DMS153 (cell line): ENCODE measurements at places on chromosomes 4 and X.

GRCh38 chr4:76002176-76002575 lies 5.1 kb downstream of the CXCL9 start:
- no peak for DNase-seq

DNA sequence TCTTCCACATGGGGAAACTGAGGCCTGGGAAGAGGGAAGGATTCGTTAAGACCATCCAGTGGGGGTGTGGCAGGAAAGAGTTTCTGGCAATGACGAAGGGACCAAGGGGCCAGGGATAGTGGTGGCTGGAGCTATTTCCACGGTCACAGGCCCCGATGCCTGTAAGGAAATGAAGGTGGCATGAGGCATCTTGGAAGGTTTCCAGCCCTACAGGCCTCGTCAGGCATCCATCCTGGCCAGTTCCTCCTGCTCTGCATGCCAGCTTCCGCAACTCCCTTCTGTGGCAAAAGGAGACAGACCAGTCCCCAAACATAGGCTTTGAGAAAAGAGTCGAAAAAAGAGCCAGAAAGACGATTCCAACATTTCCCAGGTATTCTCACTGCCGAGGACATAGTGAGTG lies 9.2 kb upstream of the C4orf50 start:
- no peak for DNase-seq

DNA sequence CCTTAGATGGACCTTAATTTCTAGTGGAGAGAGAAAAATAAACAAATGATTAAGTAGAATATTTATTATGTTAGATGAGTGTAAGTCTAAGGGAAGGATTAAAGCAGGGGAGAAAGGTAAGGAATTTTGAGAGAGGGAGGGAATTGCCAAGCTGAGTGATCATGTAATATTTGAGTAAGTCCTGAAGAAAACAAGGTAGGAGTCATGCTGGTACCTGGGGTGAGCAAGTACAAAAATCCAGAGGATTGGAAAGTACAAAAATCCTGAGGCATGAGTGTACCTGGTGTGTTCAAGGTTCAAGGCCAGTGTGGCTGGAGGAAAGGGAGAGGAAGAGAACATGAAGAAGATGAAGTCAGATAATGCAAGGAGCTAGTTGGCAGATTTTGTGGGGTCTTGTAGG lies 87.2 kb upstream of the MYOZ2 start:
- no peak for DNase-seq

GRCh38 chrX:134898440-134898839 lies 92.4 kb upstream of the SMIM10 start:
- DNase-seq = no peak

- DNase-seq = no peak
Observed at GRCh38 chr4:186832906-186833305, 109.2 kb upstream of the FAT1 start.

DNA sequence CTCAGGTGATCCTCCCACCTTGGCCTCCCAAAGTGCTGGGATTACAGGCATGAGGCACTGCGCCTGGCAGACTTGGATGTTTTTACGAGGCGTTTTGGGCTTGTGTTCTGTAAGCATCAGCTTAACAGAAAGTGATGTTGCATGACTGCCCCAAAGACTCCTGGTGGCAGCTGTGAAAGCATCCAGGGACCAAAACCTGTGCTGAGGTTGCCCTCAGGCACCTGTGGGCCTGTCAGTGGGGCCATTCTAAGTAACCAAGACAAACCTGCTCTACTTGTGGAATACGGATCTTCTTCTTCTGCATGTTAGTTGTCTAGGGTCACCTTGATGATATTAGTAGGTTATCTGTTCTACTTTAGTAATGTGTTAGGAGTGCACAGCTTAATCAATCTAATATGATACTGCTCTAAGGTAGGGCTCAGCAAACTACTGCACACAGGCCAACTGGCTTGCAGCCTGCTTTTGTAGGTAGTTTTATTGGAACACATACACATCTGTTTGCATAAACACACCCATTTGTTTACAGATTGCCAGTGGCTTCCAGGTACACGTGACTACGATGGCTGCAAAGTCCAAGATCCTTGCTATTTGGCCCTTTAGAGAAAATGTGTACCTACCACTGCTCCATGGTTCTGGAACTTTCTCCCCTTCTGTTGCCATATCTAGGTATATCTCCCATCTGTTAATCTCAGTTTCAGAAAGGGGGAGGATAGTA lies 136.7 kb downstream of the GPR143 start:
- DNase-seq = no peak

GRCh38 chr4:184337907-184338306 lies 120.2 kb upstream of the ENPP6 start:
- no peak for DNase-seq

GRCh38 chr4:74109870-74110605 lies 11.0 kb upstream of the CXCL2 start:
- DNase-seq = no peak

DNA sequence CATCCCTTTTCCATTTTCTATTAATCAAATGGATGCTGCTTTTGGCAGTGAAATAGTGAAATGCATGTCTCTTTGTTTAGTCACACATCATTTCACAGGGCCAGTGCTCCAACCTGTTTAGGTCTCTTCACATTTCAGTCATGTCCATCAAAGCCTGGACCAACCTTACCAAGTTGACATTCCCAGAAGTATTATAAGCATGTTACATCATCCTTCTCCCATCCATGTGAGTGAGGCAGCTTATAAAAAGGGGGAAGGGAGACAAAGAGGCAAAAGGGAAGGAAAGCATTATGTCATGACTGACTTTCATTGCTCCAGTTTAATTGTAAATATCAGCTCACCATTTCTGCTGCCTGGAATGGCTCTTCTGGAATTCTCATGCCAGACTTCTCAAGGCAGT lies 94.4 kb downstream of the NWD2 start:
- peak; percentile 3 for DNase-seq

GRCh38 chrX:47413179-47413594 lies 42.8 kb downstream of the ZNF157 start:
- DNase-seq = no peak

DNA sequence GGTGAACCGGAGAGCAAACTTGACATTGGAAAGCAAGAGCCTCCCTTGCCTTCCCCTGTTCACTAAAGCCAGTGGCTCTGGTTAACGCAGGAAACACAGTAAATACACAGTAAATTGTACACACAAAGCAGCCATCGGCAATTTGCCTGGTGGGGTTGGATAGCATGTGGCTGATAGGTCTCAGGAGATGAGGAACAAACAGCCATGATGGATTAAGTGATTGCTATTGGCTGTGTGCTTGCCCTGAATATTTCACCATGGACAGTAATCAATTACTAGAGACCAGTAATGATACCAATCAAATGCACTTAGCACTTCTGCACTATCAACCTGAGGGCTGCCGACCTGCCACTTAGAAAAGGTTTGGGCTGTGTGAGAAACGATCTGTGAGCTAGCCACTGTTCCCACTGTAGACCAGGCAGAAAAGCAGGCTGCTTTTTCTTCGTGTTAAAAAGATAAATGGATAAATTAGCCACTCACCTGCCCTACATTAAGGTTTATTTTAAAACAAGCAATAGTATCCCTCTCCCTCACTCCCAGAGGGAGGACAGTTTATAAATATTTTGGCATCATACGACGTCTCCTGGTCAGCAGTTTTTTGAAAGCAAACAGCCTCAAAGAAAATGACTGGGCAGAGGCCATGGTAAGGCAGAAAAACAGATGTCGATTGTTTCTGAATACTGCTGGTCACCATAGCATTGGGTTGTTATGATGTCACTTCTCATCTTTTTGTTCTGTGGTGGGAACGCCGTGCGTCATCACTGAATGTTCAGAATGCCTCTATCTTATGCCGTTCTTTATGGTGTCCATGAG lies 167.1 kb downstream of the MAML3 start:
- no peak for DNase-seq

DNA sequence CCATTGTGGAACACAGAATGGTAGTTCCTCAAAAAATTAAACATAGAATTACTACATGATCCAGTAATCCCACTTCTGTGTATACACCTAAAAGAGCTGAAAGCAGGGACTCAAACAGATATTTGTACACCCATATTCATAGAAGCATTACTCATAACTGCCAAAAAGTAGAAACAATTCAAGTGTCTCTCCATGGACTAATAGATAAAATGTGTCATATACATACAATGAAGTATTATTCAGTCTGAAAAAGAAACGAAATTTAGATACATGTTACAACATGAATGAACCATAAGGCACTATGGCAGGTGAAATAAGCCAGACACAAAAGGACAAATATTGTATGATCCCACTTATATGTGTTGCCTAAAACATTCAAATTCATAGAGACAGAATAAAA lies 145.1 kb downstream of the ANTXR2 start:
- DNase-seq = no peak

DNA sequence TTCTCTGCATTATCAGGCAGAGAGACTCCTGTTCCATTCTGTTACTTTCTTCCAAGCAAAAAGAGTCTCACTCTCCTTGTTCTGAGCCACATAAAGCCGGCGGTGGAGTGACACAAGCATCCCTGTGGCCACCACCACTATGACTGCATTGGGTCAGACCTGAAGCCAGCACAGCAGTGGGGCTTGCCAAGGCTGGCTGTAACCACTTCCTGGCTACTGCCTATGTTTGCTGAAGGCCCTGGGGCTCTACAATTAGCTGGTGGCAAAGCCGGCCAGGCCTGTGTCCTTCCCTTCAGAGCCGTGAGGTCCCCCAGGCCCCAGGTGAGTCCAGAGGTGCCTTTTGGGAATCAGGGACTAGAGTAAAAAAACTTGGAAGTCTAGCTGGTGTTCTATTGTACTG lies 31.8 kb downstream of the PLAC8 start:
- no peak for DNase-seq
